T-helper 1 cell (primary cell): ENCODE measurements at places on chromosomes 5 and 9.

- no peak for DNase-seq
Observed at GRCh38 chr5:120778491-120779484, 314.7 kb downstream of the PRR16 start.

DNA sequence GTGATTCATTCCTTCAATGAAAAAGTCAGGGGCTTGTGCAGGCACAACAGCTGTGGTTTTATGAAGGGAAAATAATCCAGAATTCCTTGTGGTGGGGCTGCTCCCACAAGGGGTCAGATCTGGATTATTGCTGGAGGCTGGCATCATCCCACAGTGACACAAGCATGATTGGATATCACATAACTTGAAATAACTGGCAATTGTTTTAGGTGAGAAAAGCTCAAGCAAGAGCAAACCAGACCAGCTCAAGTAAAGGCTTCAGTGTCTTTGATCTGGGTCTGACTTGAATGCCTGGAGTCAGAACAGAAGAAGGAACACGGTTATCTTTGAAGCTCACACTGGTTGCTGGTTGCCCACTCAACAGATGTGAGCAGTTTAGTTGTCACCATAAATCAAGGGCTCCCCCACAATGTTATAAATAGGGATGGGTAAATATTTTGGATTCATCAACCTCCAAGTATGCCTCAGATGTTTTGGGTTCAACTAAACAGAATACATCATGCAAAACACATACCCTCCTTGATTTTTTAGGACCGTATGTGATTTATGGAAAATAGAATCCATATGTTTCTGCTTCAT, 3.1 kb upstream of the ZNF474 start:
- no peak for DNase-seq

GRCh38 chr5:93721071-93721470, 20.3 kb downstream of the POU5F2 start:
- DNase-seq: peak; percentile 15

DNA sequence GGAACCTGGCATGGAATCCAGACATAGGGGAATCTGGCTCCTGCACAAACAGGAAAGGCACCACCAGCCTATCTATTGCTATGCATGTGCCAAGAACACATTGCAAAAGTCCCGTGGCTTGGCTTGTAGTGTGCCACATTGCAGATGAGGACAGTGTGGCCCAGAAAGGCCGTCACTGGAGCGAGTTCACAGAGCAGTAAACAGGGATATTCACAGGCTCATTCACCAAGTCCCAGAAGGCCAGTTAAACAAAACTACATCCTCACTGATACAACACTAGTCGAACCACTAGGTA, 39.6 kb upstream of the TRIM32 start:
- DNase-seq: no peak

DNA sequence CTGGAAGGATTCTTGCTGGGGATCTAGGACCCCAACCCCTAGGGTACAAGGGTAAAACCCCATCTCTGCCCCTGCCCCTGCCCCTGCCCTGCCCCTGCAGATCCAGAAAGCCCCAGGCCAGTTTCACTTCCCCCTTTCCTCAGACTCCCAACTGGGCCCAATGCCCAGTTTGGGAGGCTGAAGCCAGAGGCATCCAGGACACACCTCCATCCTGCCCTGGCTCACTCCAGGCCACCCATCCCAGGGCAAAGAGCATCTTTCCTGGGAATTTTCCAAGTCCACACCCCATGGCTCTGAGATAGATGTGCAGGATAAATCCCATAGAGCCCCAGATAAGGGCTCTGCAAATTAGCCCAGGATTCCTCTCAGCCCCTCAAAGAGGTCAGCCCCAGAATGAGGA, 17.4 kb downstream of the CNTFR start:
- DNase-seq: no peak

DNA sequence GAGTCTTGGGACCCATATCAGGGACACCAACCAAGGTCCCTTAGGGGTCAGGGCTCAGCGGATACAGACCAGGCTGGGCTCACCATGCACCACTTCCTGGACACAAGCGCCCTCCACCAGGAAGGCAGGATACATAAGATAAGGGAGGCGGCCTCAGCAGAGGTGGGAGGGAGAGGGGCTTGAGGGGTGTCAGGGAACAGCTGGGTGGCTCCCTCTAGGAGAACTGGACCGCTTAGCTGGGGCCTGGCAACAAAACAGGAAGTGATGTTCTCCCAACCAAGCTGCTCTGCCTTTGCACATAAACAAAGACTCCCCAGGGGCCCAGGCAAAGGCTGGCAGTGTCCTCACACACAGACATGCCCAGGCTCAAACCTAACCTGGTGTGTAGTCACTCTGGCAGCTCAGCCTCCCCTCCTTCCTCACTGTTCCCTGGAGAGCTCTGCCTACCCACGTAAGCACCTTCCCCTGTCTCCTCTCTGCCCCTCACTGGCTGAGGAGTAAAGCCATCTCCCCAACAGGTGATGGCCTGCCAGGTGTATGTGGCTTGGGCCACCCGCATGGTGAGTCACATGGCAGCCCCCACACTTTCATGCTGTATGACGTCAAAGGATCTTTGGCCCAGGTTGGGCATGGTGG, 5.8 kb upstream of the BICD2 start:
- no peak for DNase-seq
